NCI-H2227 treated with DMSO at 0.1 percent for 48 hours (cell line): ENCODE measurements at places on chromosomes 5 and 9.

DNA sequence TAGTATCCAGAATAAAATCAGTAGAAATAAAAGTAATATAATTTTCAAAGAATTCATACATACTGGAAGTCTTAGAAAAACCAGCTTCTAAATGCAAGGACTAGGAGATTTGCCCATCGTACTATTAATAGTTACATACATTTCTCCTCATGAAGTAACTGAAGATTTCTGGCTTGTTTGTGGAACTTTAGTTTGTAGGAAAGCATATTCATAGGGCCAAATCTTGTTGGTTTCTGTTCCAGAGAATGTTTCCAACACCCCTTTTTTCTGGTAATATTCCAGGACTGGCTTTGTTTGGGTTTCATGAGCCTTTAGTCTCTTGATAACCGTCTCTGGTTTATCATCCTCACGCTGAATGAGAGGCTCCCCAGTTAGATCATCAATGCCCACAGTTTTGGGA lies 66.3 kb upstream of the TJP2 start:
- DNase-seq = no peak

DNA sequence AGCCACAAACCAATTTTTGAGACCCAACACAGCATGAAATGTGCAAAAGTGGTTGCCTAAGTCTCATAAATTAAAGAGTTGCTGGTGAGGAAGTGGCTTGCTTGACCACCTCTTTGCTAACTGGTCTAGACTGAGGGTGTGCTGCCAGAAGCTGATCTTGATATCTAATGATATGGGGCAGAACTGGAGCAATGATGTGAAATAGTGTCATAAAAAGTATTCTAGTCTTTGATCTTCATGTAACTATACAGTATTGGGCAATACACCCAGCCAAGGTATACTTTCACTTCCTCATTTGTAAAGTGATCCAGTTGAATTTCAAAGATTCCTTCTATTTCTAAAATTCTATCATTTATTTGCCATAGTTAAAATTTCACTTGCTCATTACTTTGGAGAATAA lies 5.9 kb upstream of the YTHDC2 start:
- no peak for DNase-seq

- DNase-seq = no peak
Observed at GRCh38 chr5:149938791-149939358, 5.7 kb downstream of the PDE6A start.

DNA sequence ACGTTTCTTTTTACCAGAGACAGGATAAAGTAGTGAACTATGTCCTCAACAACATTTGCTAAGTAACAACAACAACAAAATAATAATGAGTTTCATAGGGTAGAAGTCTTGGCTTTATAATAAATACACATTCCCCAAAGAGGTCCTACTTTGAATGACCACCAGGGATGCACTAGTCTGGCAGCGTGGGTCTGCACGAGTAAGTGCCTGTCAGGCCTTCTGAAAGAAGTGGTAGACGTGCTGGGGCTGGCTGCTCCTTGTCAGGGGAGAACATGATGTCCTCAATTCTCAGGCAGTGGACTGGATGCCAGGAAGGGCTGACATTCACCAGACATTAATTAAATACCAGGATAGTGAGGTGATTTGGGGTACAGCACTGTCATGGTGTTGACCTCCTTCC lies 331.1 kb downstream of the TMEM38B start:
- DNase-seq = no peak

DNA sequence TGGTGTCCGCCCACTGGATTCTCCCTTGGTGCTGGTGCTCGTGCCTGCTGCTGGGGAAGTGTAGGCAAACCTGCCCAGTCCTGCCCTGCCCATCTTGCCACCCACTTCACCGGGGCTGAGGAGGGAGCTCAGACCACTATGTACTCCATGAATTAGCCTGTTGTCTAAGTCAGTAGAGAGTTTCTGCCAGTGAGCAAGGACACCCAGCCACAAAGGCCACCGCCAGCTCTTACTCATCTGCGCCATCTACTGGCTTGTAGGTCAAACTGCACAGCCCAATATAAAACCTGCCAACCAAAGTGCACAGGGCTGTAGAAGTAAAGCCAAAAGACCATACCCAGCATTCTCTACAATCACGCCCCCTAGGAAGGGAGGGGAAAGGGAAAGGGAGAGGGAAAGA lies 102.3 kb downstream of the GLIS3 start:
- no peak for DNase-seq

DNA sequence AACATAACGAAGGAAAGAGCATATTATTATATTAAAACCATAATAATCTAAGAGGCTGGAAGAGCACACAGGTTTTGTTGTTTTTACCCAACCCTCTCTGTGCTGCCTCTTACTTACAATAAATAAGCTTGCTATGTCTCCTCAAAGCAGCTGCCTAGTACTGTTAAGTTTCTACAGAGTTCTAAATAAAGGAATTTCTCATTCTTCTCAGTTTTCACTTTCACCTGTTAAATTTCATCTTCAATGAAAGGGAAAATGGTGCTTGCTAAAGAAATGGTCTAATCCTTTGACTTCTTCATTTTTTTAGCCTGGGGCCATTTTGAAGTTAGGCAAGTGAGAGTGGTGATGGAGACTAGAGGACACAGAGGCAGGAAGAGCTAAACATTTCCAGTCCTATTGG lies 396.1 kb downstream of the MAN2A1 start:
- no peak for DNase-seq

DNA sequence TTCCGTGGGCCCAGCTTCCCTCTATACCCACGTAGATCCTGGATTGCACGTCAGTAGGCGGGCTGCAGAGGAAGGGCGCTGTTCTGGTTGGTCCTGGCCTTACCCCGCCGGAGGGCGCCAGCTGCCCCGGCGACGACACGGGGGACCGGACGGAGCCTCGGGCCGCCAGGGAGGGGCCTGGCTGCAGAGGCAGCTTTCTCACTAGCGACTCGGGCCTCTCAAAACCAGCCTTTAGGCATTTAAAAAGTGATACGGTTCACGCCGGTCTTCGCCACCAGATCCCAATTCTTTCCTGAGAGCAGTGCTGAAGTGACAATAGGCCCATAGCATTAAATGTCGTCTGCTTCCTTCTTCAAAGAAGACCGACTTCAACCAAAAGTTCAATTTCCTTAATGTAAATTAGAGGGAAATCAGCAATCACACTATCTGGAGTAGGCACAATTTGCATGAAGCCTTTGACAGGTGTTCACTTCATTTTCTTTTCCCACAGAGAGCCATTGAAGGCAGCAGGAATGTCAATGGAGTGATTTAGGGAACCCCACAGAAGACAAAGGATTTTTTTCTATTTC lies 17.6 kb upstream of the UBE2D2 start:
- DNase-seq = no peak

GRCh38 chr9:18923167-18923566 lies 109.8 kb downstream of the SAXO1 start:
- no peak for DNase-seq

DNA sequence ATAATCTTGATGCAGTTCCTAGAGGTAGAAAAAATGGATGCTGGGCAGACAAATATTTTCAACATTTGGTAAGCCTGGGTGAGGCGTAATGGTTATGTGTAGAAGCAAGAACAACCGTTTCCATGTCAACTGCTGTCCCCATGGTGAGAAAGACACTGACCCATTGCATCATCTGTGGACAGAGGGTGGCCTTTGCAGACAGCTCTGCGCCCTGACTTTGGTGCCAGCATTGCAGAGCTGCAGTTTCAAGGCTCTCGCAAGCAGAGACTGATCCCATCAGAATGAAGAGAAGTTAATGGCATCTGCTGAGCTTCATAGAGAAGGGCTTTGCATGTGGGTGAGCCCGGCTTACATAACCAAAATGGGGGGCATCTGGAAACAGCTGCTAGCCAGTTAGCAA lies 179.0 kb upstream of the ADRA1B start:
- no peak for DNase-seq
